ENCODE measurements at places on chromosomes 1 and 21.

GRCh38 chr1:27906759-27907158 is 28.0 kb upstream of the SMPDL3B start:
- DNase-seq = no peak

- no peak for DNase-seq
These were observed 91.6 kb downstream of the EPS15 start for GRCh38 chr1:51427438-51427837.

DNA sequence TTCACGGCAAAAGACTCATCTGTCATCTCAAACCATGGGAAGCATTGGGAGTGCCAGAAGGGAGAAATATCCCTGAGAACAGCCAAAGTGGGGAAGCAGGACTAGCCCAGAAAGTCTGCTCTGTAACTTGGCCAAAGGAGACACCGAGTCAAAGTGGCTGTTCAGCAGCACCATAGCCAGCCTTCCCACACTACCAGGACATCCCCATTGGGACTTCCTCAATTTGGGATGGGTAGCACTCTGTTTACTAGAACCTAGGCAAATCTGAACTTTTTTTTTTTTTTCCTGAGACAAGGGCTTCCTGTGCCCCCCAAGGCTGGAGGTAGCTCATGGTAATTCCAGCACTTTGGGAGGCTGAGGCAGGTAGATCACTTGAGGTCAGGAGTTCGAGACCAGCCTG is 93.0 kb downstream of the ENAH start:
- no peak for DNase-seq

- DNase-seq = no peak
These were observed 88.2 kb upstream of the OLFM3 start for GRCh38 chr1:102084771-102085535.

DNA sequence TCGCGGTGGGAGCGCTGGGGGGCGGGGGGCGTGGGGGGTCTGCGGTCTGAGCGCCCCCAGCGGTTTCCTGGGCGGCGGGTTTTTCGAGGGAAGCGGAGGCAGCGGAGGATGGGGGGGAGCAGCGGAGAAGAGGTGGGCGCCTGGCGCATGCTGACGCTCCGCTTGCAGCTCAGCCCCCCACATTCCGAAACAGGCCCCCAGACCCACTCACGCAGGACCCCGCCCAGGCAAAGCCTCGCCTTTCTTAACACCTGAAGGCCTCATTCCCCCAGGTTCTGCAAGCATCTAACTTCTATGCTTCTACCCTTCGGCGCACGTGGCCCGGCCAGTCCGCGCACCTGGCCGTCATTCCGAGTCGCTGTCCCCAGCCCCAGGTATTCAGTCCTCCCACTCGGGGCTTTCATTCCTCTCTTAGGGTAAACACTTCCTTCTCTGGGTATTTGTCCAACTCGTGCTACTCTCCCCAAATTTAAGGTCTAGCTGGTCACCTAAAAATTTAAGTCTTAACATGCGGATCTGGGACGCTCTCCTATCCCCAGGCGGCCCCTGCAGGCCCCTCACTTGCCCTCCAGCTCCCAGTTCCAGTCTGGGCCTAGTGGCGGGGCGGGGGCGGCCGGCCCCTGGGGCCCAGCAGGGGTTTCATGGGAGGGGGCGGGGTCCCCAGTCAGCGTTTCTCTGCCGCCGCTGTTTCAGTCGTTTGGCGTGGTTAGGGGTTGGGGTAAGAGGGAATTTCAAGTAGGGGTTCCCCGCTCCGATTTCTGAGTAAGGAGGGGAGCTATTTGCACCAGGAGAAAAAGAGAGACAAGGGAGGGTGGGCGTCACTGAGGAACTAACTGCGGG is 2.8 kb upstream of the ZBTB7B start:
- no peak for DNase-seq

DNA sequence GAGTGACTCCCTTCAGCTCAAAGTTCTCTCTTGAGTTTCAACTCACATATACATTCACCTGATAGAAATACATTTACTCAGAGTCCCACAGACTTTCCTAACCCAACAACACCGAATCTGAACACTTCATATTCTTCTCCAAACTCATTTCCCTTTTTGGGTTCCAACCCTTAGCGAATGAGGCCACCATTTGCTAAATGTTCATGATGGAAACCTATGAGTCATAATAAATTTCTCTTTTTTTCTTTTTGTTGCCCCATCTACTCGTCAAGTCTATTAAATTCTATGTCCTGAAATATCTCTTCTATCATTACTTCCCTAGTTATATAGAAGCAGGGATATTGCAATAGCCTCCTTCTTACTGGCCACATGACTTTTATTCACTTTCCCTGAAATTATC is 100.1 kb downstream of the HLX start:
- no peak for DNase-seq

GRCh38 chr1:152111515-152111968 is 3.7 kb downstream of the TCHH start:
- DNase-seq = peak; percentile 68

- DNase-seq = no peak
These were observed 954 bp downstream of the MYOG start for GRCh38 chr1:203084588-203085527.

- peak; percentile 44 for DNase-seq
These were observed 51.1 kb downstream of the ZNF326 start for GRCh38 chr1:90045853-90046563.

DNA sequence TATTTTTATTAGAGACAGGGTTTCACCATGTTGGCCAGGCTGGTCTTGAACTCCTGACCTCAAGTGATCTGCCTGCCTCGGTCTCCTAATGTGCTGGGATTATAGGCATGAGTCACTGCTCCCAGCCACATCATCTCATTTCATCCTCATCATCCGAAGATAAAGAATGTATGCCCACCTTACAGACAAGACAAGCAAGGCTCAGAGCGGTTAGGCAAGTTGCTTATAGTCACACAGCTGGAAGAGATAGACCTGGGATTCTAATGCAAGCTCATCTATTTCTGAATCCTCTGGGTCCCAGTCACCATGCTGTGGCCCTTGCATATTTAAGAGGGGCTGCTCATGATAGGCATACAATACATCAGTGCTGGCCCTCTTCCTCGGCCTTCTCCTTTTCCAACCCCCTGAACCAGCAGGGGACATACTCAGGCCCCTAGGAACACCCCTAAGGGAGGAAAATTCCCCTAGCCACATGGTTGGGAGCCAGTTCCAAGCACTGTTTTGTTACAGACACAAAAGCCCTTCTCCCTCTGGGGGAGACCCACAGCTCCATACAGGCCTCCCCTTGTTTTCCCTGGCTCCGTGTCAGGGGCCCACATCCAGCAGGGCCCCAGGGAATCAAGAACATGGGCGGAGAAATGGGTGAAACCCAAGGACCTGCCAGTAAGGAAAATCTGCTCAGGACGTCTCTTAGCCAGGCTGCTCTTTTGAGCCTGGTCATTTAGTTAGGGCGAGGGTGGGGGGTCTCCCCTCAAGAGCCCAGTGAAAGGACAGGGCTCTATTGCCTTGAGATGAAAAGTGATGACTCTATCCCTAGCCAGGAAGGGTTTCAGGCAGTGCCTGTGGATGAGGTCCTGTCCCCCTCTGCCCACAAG is 6.9 kb downstream of the CSRP1 start:
- DNase-seq = no peak

GRCh38 chr1:205616563-205617293 is 15.1 kb downstream of the ELK4 start:
- DNase-seq = no peak

GRCh38 chr1:201634261-201634660 is 95.3 kb downstream of the NAV1 start:
- DNase-seq = no peak

DNA sequence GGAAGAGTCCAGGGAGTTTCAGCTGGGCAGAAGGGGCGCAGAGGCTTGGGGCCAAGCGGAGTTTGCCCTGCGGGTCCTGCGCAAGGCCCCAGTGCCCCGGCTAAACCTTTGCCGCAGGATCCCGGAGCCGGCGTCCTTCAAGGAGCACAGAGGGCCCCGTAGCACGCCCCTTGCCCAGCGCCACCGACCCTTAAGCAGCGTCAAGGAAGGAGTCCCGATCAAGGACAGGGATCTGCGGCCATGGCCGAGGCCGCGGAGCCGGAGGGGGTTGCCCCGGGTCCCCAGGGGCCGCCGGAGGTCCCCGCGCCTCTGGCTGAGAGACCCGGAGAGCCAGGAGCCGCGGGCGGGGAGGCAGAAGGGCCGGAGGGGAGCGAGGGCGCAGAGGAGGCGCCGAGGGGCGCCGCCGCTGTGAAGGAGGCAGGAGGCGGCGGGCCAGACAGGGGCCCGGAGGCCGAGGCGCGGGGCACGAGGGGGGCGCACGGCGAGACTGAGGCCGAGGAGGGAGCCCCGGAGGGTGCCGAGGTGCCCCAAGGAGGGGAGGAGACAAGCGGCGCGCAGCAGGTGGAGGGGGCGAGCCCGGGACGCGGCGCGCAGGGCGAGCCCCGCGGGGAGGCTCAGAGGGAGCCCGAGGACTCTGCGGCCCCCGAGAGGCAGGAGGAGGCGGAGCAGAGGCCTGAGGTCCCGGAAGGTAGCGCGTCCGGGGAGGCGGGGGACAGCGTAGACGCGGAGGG is 520 bp downstream of the CLIC6 start:
- no peak for DNase-seq

- no peak for DNase-seq
These were observed 29.3 kb downstream of the NUP133 start for GRCh38 chr1:229478852-229479251.

GRCh38 chr1:154944401-154945159 is 8.1 kb upstream of the PMVK start:
- no peak for DNase-seq

DNA sequence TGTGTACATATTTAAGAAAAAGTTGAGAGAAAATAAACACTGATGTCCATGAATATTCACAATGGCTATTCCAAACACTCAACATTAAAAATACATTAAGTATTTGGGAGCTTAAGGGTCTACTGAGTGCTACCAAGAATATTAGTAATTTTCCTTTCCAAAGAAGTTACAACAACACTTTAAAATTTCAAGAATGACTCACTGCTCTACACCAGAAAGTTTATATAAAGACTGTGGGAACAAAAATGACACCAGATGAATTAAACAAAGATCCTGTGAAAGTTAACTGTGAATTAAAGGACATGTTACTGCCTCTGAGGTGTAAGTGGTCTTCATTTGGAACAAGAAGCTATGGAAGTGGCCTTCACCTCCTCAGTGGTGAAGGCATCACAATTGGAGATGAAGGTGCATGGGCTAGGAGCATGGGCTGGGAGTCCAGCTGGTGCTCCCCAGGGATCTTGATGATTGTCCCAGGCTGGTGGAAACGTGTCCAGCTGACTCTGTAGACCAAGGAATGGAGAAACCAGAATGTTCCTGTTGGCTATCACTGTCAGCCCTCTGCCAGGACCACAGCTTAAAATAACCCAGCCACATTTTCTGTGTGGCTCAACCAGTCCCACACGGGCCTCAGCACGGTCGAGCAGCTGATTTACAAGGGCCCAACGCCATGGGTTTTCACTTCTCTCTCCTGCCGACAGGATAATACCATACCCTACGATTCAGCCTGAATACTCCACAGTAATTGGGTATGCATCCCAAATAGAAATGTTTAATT is 28.8 kb downstream of the TAF5L start:
- no peak for DNase-seq

- no peak for DNase-seq
These were observed 11.9 kb downstream of the URB1 start for GRCh38 chr21:32380940-32381339.

DNA sequence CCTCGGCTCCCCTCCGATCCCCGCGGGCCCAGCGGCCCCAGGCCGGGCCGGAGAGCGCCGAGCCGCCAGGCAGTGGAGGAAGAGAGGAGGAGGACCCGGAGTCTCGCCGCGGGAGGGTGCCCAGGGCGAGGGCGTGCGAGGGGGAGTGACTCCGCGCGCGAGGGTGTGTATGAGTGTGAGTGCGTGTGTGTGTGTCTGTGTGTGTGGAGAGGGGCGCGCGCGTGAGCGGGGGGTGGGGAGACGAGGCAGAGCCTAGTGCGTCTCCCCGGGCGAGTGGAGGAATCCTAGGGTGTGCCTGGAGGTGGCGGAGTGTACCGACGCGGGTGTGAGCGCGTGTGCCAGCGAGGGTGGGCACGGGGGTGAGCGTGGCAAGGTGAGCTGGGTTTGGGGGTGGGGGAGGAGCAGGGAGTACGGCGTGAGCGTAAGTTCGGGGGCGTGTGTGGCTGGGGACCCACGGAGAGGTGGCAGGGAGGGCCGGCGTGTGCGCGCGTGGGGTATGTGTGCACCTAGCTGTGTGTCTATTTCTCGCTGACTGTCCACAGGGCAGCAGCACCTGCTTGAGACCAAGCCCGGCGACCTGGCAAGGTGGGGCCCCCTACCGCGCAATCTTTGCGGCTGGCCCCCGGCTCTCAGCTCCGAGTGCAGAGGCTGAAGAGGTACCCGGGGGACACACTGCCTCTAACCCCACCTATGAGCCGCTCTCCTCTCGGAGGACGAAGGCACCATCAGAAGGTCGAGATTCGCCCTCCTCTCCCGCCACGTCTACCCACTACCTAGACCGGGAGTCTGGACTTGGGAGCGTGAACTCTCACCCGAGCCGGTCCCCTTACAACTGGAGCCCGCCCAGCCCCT is 784 bp upstream of the KCND3 start:
- DNase-seq = peak; percentile 29

GRCh38 chr21:43727519-43728153 is 8.7 kb downstream of the PDXK start:
- peak; percentile 36 for DNase-seq

GRCh38 chr1:152501704-152502103 is 8.9 kb upstream of the LCE5A start:
- DNase-seq = no peak

GRCh38 chr21:34732388-34732821 is 63.6 kb downstream of the CLIC6 start:
- no peak for DNase-seq

GRCh38 chr1:153087652-153088051 is 6.7 kb downstream of the SPRR2E start:
- no peak for DNase-seq

DNA sequence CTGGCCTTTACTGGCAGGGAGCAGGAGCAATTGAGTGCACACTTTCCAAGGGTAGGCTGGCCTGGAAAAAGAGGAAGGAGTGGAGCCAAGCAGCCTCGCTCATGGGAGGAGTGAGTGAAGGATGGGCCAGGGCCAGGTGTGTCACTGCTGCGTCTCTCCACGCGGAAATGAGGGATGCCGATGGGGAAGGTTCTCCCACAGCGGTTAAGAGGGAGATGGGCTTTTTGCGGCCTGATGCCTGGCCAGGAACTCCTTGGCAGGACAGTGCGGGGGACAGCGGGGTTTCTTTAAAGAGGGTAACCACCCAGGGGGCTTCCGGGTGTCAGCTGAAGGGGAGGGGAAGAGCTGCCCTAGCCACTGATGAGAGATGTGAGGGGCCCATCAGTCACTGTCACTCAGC is 82.4 kb downstream of the PTPRU start:
- DNase-seq = no peak

DNA sequence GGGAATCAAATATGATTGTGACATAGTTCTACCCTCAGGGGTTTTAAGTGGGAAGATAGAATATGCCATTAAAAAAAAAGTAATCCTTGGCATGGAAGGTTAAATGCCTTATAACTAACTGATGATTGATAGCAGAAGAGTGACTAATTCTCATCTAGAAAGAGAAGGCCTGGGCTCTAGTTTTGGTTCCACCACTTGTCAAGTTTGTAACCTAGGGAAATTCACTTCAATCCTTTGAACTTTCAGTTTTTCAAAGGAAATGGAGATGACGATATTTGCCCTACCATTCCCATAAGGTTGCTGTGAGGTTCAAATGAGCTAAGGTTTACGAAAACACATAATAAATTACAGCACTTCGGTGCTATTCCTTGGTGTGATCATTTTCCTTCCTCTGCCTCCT is 88.5 kb downstream of the GPR88 start:
- no peak for DNase-seq

GRCh38 chr1:92476071-92476631 is 10.6 kb downstream of the GFI1 start:
- no peak for DNase-seq

GRCh38 chr1:202241376-202242079 is 47.9 kb downstream of the LGR6 start:
- DNase-seq = no peak

Measured in urothelium cell line (cell line).